ENCODE measurements at places on chromosomes 6 and 20.

DNA sequence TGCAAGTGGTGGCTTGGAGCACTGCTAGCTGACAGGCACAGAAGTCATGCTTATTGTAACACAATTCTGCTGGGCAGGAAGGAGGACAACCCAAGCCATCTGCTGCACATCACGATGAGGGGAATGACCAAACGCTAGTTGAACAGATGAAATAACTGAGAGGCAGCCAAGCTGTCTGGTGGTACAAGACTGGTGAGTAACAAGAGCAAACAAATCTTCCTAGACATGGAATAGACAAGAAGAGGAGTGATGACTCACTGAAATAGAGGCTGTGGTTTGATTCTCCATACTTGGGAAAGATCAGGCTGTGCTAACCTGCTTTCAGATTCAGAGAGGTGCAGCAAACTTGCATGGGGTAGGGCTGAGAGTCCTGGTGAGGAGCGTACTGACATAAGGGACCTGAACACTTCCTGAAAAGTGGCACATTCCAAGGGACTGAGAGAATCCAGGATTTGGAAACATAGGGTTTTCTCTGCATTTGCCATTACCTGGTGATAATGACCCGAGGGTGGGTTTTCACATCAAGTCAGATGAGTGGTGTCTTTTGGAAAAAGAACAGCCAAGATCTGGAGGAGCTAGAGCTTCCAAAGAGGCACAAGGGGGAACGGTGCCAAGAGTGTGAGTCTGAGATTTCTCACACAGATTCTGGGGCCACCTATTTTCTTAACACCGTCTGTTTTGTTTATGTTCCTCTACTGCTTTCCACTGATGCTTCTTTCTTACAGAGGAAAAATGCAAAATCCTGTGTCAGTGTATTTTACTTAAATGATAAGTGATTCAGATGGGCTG, 60.0 kb downstream of the PRL start:
- no peak for DNase-seq
- no peak overlapping the region for H3K27ac ChIP-seq
- H3K36me3 ChIP-seq: no peaks in the 10 kb centered on the region
- no peaks in the 10 kb centered on the region for H3K27me3 ChIP-seq

- DNase-seq: no peak
- H3K27ac ChIP-seq: no peak overlapping the region
- peaks cover 8% of the 10 kb centered on the region for H3K4me1 ChIP-seq
- no peaks in the 10 kb centered on the region for H3K36me3 ChIP-seq
- H3K4me3 ChIP-seq: no peak overlapping the region
Observed at GRCh38 chr20:3133155-3133554, 26.5 kb downstream of the FASTKD5 start.

DNA sequence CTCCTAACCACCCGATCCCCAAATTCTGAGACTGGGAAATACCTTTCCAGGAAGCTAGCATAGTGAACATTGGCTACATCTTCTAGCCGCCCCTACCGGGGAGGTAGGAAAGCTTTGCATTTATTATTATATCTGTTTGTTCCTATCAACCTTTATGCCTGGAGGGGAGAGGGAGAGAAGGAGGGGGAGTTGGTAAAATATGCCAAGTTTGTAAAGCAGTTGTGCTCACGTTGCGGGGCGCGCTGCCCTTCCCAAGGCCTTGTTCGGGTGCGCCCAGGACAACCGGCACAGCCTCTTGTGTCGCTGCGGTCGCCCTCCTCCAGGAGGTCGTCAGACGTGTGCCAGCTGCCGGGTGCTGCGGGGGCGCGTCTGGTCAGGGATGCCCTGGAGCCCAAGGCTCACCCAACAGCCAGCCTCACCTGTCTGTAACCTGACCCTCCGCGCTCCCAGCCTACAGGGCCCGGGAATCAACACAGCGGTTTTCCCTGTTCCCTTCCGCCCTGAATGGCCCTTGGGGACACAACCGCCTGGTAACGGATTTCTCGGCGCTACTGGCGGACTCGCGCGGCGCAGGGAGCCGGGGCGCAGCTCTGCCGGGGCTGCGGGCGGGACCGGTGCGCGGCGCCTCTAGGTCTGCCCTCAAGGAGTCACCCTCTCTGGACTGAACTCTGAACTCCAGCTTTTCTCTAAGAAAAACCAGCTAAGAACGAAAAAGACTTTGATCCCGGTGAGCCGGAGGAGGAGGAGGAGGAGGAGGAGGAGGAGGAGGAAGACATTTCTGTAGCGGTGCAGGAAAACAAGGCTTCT, 1.1 kb upstream of the OVOL2 start:
- H3K27ac ChIP-seq: no peak overlapping the region
- H3K4me3 ChIP-seq: no peak overlapping the region
- H3K36me3 ChIP-seq: peaks cover 5% of the 10 kb centered on the region
- peaks cover 65% of the 10 kb centered on the region for H3K27me3 ChIP-seq
- DNase-seq: no peak
- H3K4me1 ChIP-seq: peaks cover 4% of the 10 kb centered on the region

DNA sequence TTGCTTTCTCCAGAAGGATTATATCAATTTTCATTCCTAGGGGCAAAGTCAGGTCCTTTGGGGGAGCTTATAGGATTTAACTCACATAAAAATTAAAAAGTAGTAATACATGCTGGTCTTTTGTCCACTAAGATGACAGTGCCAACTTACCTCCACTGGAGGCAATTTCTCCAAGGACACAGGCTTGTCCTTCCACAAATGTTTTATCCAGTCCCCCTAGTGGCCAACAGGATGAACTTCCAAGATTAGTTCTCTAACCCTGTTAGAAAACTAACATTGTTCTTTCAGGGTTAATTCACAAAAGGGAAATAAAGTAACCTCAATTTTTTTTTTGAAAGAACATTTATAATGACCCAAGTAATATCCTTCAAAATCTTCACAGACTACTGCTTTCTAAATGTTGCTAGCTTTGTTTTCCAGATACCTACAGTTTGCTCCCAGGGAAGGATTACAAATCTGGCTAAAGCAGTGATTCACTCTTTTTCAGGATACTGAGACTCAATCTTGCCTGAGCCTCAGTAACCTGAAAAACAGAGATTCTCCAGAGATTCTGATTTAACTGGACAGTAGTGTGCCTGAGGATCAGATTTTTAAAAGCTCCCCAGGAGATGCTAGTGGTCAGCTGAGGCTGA, 31.7 kb upstream of the UBR2 start:
- H3K4me3 ChIP-seq: no peak overlapping the region
- no peaks in the 10 kb centered on the region for H3K27me3 ChIP-seq
- no peaks in the 10 kb centered on the region for H3K36me3 ChIP-seq
- H3K27ac ChIP-seq: no peak overlapping the region
- no peak for DNase-seq

DNA sequence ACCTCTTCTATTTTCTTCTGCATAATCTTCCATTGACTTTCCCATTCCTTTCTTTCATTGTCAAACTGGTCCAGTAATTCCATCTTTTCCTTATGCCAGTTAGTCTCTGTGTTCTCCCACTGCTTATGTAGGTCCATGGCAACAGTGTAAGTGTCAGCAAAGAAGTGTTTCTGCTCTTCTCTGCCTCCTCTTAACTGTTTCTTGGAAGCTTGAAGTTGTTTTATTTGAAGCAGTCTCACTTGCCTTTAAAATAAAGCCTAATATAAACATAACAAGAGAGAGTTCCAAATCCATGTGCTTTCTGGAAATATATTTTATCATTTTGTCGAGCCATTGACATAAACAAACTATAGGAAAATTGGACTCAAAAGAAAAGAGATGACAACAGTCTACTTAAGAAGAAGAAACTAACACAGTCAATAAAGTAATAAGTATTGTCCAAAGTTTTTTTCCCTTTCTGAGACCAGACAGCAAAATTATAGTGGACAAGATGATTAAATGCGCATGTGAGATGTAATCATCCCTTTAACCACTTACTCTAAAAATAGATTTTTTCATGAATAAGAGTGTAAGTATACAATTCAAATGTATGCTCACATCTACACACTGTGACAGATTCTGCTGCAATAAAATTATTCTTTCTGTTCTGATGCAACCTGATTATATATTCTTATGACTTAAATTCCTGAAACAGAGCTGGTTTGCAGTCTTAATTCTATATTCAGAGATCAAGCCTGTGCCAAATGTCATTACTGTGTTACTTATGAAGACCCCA, 5.2 kb downstream of the KIAA0408 start:
- no peak overlapping the region for H3K4me3 ChIP-seq
- DNase-seq: no peak
- no peak overlapping the region for H3K27ac ChIP-seq
- peaks cover 2% of the 10 kb centered on the region for H3K4me1 ChIP-seq
- peaks cover 4% of the 10 kb centered on the region for H3K36me3 ChIP-seq
